ENCODE measurements at places on chromosomes 3 and 15. TPM values are rescaled to one million over a fixed set of nuclear protein-coding genes. Genes with fewer than 3 reads are reported as not detected.

TTLL13 gene
- total RNA-seq = 0.30 TPM

TM4SF18 gene
- 12.4 TPM for total RNA-seq

THRB gene
- total RNA-seq = 7.5 TPM

SLC12A1 gene
- 5.6 TPM for total RNA-seq

- no peak overlapping the region for H3K4me3 ChIP-seq
- H3K27ac ChIP-seq = no peak overlapping the region
- H3K4me1 ChIP-seq = no peaks in the 10 kb centered on the region
Observed at GRCh38 chr3:99484871-99485270, 153.5 kb upstream of the COL8A1 start.

DNA sequence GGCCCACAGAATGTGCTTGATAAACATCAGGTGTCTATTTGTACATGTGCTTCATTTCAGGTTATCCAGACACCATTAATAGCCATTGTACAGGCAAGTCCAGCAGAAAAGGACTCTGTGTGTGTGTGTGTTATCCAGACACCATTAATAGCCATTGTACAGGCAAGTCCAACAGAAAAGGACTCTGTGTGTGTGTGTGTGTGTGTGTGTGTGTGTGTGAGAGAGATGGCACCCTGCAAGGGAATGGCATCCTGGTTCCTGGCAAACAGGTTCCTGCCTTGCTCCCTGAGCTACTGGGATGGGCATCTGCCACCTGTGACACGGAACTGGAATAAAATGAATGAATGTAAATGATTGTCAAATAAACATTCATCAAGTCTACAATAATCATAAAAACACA lies 11.7 kb downstream of the SUCLG2 start:
- no peaks in the 10 kb centered on the region for H3K36me3 ChIP-seq
- DNase-seq = no peak
- H3K27ac ChIP-seq = no peak overlapping the region
- no peaks in the 10 kb centered on the region for H3K4me1 ChIP-seq

GRCh38 chr3:99866261-99866761 lies 48.6 kb downstream of the CMSS1 start:
- H3K36me3 ChIP-seq = no peaks in the 10 kb centered on the region
- H3K4me1 ChIP-seq = no peaks in the 10 kb centered on the region

GRCh38 chr15:48373821-48374451 lies 42.7 kb downstream of the DUT start:
- H3K27me3 ChIP-seq = no peaks in the 10 kb centered on the region
- H3K36me3 ChIP-seq = no peaks in the 10 kb centered on the region
- H3K4me1 ChIP-seq = no peaks in the 10 kb centered on the region
- H3K27ac ChIP-seq = no peak overlapping the region

- H3K4me1 ChIP-seq = no peaks in the 10 kb centered on the region
- no peak overlapping the region for H3K27ac ChIP-seq
- H3K27me3 ChIP-seq = no peaks in the 10 kb centered on the region
- no peaks in the 10 kb centered on the region for H3K36me3 ChIP-seq
- no peak for DNase-seq
Observed at GRCh38 chr3:55750525-55750924, 263.4 kb upstream of the WNT5A start.

DNA sequence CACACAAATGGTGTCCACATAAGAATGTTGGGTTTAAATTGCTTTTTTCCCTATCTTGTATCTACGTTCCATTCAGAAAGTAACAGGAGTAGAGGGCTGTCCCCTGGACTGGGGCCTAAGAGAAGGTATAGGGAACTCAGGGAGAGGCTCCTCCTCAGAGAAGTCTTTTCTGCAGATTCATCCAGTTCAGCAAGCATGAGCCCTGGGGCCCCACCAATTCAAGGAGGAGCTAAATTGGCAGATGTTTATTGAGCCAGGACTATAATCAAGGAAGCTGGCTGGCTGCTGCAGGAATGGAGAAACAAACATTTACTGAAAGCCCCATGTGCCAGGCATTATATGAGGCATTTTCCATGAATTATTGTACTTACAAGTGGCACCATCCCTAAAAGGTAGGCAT lies 22.1 kb upstream of the LARS2 start:
- no peaks in the 10 kb centered on the region for H3K27me3 ChIP-seq
- H3K36me3 ChIP-seq = no peaks in the 10 kb centered on the region
- H3K4me1 ChIP-seq = no peaks in the 10 kb centered on the region
- DNase-seq = no peak
- H3K4me3 ChIP-seq = no peak overlapping the region

DNA sequence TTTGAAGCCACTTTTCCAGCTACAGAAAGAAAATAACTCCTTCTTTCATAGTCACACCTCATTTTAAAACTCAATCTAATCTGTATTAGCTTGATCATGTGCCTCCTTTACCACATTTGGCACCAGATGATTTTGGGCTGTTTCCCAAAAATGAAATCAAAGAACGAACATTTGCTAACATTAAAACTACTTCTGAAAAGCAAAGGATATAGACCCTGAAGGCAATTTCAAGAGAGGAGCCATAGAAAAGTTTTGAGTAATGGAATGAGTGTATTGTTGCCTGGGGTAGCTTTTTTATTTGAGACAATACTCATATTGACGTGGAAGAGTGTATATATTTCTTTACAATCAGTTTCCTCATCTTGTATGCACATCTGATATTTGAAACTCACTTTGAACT lies 152.8 kb upstream of the TBL1XR1 start:
- no peaks in the 10 kb centered on the region for H3K36me3 ChIP-seq
- no peak overlapping the region for H3K27ac ChIP-seq
- H3K4me1 ChIP-seq = peaks cover 6% of the 10 kb centered on the region
- no peaks in the 10 kb centered on the region for H3K27me3 ChIP-seq

- H3K27me3 ChIP-seq = no peaks in the 10 kb centered on the region
- no peaks in the 10 kb centered on the region for H3K36me3 ChIP-seq
- DNase-seq = no peak
- no peak overlapping the region for H3K27ac ChIP-seq
- no peaks in the 10 kb centered on the region for H3K4me1 ChIP-seq
Observed at GRCh38 chr3:16720367-16720940, 115.2 kb upstream of the DAZL start.

GRCh38 chr3:37653466-37653865 lies 208.2 kb upstream of the CTDSPL start:
- no peaks in the 10 kb centered on the region for H3K36me3 ChIP-seq
- H3K4me3 ChIP-seq = no peak overlapping the region
- H3K27ac ChIP-seq = no peak overlapping the region
- no peaks in the 10 kb centered on the region for H3K4me1 ChIP-seq
